ENCODE measurements at places on chromosomes 12 and 14.

GRCh38 chr12:53986686-53987483 lies 1.9 kb downstream of the HOXC10 start:
- no peak for DNase-seq

DNA sequence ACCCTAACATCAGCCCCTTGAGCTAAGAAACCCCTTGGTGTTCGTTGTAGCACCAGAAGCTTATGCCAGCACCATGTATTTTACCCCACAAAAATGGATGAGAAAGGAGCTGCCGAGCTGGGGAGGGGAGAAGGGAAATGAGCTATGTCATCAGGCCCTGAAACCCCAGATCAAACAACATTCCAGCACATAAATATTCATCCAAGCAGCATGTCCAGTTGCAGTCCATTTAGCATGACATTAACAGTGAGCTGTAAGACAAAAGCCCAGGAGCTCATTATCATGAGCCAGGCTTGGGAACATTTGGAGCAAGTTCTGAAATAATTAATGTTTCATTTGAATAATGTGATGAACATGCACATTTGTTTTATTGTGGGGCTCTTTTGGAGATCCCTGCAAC lies 630.1 kb upstream of the TMEM132C start:
- no peak for DNase-seq

DNA sequence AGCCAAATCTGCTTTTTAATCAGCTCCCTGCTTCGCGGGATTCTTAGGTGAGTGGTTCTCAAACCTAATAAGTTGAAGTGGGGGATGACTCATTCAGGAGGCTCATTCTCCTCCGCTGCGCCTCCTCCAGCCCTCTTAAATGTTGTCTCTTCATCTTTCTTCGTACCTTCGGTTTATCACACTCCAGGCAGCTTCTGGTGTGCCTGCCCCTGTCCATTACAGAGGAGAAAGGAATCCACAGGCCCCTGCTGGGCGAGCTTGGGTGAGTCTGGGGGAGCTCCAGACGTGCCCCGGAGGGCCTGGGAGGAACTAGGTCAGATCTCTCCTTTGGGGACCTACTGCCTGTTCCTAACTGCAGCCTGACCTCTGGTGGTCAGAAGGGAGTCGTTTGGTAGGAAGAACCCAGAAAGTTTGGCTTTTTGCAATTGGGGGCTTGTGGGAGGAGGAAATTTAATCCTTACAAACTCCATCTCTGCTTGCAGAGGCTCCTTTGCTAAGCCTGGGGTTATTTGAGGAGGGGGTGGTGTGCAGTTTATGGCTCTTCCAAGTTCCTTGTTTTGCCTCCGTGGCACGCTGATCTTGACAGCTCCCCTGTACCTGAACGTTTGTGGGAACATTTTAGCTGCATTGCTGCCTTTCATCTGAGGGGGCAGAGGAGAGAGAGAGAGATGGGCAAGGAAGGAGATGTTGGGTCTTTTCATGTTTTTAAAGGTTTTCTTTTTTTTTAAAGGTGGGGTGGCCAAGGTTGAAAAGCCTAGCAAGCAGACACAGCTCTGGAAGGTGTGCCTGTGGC lies 84.1 kb upstream of the GNG2 start:
- DNase-seq: peak; percentile 86

DNA sequence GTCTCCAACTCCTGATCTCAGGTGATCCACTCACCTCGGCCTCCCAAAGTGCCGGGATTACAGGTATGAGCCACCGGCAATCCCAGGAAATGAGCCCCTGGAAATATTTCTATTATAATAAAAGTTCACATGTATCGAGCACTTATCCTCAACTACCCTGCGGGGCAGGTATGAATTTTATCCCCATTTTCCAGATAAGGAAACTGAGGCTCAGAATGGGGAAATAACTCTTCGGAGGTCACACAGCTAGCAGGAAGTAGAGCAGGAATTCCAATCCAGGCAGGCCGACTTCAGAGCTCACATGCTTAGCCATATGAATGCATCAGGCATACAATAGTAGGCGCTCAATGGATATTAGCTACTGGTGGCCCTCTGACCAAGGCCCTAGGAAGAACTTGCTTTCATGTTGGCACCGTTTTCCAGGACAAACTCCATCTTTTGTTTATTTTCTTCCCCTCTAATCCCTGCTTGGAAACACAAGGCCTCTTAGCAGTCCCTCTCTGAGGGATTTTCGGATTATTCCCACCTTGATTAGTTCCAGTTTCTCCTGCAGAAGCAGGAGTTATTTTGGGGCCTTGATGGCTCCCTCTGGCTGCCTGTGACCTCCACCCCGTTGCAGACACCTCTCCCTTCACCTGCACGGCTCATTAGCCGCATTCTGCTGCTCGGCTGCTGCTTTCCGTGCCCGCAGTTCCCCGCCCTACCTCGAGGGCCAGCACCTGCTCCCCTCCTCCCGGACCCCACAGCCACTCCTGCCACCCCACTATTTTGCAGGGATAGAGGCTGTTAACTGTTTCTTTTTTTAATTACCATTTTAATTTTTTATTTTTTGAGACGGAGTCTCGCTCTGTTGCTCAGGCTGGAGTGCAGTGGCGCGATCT lies 18.7 kb upstream of the POP5 start:
- DNase-seq: no peak

- DNase-seq: no peak
These were observed 301.1 kb upstream of the OR4E1 start for GRCh38 chr14:21974741-21975140.

DNA sequence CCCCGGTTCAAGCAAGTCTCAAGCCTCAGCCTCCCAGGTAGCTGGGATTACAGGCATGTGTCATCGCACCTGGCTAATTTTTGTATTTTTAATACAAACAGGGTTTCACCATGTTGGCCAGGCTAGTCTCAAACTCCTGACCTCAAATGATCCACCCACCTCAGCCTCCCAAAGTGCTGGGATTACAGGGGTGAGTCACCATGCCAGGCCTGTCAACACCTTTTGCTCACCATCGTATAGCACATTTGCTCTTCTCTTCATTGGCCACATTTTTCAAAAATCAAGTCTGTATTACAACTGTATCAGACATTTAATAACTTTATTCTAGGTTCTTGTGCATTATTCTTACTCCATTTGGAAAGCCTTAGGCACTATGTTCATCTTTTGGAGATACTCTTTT lies 50.3 kb downstream of the BCAT1 start:
- DNase-seq: peak; percentile 40

- DNase-seq: peak; percentile 34
These were observed 112.8 kb downstream of the CHST11 start for GRCh38 chr12:104569346-104570173.

- peak; percentile 50 for DNase-seq
These were observed 4.7 kb upstream of the TTC7B start for GRCh38 chr14:90820958-90821357.

GRCh38 chr14:77083082-77083481 lies 15.0 kb upstream of the CIPC start:
- DNase-seq: no peak

DNA sequence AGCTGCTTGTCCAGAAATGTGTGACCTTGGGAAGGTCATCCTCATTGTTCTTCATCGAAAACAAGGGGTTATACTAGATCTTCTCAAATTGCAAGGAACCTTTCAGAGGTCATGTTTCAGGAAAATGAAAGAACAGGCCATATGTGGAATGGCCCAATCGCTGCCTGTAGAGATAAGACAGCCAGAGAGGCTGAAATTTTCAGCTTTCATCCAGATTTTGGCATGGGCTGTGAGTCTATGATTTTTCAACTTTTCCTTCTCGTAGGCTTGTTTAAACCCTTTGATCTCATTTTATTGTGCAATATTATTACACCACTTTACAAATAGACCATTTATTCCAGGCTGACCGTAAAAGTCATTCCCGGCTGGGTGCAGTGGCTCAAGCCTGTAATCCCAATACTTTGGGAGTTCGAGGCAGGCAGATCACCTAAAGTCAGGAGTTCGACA lies 17.1 kb upstream of the ATXN2 start:
- peak; percentile 87 for DNase-seq

DNA sequence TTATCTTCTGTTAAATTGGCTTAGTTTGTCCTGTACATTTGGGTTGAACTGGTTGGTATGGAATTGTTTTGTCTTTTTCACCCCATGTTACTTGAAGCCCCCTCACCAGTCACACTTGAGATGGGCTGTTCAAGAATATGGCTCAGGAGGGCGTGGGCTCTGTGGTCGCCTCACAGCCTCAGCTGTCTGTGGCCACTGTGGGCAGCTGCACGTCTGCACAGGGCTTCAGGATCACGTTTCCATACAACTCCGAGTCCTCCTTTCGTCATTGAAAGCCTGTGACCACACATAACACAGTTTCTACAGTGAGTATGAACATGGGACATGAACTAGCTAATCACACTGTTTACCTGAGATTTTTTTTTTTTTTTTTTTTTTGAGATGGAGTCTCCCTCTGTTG lies 81.3 kb downstream of the MOK start:
- DNase-seq: no peak

GRCh38 chr12:98736352-98737321 lies 91.5 kb downstream of the APAF1 start:
- no peak for DNase-seq

- DNase-seq: peak; percentile 24
These were observed 56.8 kb downstream of the LRFN5 start for GRCh38 chr14:41663473-41663850.

DNA sequence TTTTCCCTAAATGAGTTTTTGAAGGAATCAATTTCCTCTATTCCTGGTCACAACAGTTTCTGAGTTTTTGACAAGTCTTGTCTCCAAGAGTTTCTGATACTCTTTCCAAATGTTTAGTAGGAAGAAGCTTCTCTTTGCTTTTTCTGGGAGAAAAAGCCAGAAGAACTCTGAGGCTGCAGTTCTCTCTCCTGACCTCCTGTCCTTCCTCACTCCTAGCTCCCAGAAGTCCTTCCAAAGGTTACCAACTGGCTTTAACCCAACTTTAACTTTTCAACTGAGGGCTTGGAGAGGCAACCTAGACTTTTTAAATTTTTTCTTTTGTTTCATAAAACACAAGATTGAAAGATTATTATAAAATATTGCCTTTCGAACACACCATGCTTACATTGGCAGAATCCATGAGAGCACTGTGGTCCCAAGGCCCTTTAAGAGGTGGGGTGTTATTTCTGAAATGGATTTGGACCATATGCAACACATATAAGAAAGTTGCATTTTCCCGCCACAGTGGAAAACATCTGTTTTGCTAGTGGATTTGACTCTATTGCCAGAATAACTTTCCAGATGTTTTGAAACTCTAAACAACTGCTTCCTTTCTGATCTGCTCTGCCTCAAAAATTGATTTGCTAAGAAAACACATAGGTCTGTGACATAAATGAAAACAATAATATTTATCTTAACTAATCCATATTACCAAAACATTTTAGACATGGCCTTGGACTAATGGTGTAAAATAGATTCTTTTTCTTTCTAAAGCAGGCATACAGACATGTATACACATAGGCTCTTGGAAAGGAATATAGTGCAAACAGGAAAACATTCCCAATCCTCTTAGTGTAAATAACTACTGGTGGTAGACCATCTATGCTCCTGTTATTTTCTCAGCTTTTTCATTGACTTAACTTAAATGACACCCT lies 22.3 kb upstream of the EPS8 start:
- no peak for DNase-seq

DNA sequence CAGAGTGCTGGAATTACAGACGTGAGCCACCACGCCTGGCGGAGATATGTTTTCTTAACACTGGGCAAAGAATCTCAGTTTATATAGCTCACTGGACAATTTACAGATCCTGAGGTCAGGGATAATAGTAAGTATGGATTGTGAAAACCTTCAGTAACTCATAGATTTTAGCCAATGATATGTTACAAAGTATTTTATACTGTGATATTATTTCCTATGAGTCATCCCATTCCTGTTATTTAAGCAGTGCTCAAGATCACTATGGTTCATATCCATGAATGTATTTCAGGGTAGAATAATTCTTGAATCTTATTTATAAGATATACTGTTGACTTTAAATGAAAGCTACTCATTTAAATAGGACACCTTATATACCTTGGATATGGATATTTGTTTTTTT lies 107.2 kb downstream of the RAD51B start:
- no peak for DNase-seq

GRCh38 chr12:121013715-121014114 lies 2.6 kb downstream of the C12orf43 start:
- no peak for DNase-seq

DNA sequence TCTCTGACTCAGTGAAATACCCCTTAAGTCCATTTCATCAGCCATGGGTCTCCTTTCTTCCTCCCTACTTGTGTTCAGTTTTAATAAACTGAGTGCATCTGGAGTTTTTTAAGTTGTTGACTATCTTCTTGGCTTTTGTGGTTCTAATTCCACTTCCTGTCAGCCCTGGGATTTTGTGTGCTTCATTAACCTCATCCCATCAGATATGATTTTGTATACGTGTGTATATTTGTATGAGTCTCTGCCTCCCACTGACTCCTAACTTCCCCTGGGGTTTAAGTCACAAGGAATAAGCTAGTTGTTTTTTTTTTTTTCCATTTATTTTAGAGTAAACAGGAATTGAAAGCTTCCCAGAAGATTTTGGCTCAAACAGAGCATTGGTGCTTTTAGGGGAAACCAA lies 62.7 kb downstream of the TTLL5 start:
- DNase-seq: peak; percentile 71

DNA sequence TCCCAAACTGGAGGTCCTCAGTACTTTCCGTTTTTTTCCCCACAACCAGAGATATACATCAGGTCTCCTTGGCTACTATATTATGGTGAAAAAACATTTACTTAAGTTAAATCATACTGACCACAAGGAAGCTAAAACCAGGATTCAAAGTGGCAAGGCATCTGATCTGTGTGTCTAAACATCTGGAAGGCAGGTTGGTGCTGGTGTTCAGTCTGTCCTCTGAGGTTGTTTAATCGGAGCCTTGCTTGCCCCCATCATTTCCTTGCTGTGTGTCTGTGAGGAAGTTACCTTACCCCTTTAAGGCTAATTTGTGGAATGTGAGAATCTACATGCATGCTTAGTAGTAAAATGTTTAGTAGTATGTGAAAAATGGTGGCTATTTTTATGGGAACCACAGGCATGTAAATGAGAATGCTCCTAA lies 75.6 kb downstream of the GALNT4 start:
- peak; percentile 15 for DNase-seq
